GM12864 (cell line): ENCODE measurements at places on chromosomes 13 and 19.
A peak's percentile ranks its signal among the peaks of the same experiment; 100 is the strongest.

DNA sequence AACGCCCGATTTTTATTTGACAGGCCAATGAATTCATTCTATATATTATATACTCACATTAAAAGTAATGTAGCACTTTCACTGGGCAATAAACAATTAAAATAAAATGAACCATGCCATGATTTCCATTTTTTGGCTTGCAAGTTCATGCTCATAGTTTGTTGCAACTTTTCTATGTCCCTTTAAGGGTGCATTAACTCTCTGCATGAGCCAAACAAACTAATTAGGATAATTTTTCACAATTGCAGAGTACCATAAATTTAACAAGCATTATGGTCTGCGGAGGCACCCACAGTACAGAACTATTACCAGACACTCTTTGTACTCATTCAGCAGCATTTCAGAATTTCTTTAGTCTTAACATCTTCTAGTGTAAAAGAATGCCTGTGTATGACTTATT lies 1.4 kb downstream of the LHFPL6 start:
- no peak for DNase-seq

DNA sequence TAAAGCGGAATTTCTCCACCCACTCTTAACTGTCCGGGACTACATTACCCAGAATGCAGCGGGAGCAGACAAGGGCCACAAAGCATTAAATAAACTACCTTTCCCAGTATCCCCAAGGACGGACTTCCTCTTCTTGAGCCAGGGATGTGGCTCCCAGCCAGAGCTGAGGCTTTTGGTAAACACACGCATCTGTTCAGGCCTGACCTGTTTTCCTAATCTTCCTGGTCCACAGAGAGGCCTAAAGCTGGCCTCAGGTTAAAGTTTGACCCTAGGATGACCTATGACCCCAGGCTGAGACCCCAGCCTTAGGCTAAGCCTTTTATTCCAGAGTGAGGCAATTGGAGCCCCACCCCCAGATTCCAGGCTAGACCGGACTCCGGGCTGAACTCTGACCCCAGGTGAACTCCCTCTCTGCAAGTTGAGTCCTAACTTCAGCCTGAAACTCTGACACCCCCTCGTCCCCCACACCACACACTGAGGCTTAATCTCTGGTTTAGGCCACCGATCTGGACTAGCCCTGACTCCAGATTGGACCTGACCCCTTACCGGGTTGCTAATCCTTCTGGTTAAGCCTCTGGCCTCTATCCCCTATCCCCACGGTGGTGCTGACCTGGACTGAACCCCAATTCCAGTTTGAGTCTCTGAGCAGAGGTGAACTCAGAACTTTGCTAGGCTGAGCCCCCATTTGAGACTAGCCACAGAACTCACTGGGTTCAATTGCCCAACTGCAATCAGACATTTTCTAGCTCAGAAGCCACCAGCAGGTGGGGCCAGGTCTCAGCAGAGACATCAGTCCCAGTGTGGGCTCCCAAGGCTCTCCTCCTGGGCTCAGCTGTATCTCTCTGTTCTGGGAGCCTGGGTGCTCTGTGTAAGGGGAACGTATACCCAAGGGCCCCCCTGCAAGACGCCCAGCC lies 750 bp upstream of the GPR108 start:
- DNase-seq: peak; percentile 79

DNA sequence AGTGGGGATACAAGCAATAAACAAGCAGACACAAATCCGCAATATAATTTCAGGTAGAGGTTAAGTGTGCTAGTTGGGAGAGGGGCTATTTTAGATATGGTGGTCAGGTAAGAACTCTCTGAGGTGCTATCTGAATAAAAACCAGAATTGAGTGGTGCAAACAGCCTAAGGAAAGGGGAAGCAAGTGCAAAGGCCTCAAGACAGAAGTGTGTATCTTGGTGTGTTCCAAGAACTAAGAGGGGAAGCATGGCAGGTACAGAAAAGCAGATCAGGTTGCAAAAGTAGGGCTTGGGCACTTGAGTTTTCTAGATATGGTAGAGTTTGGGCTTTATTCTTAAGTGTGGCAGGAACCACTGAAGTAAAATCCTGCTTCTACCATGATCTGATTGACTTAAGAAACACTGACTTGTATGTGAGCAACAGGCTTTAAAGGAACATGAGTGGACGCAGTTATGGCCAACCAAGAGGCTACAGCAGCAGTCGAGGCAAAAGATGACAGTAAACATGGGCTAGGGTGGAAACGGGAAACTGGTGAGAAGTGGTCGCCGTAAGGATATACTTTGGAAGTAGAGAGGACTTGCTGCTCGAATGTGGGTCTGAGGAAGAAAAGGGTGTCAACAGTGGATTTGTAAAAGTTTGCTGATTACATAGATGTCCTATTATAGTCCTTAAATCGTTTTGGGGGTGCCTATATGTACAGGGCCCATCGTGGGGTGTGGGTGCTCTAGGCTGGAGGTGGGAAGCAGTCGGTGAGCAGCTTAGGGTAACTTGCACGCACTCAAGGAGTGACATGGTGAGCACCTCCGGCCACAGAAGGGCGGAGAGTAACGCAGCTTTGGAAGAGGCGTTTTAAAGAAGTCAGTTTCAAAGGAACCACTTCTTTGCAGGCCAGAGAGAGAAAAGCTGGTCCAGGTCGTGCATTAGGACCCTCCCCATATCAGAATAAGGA lies 677 bp downstream of the TGDS start:
- DNase-seq: no peak

- DNase-seq: no peak
Observed at GRCh38 chr13:71412231-71412630, 454.8 kb downstream of the DACH1 start.

DNA sequence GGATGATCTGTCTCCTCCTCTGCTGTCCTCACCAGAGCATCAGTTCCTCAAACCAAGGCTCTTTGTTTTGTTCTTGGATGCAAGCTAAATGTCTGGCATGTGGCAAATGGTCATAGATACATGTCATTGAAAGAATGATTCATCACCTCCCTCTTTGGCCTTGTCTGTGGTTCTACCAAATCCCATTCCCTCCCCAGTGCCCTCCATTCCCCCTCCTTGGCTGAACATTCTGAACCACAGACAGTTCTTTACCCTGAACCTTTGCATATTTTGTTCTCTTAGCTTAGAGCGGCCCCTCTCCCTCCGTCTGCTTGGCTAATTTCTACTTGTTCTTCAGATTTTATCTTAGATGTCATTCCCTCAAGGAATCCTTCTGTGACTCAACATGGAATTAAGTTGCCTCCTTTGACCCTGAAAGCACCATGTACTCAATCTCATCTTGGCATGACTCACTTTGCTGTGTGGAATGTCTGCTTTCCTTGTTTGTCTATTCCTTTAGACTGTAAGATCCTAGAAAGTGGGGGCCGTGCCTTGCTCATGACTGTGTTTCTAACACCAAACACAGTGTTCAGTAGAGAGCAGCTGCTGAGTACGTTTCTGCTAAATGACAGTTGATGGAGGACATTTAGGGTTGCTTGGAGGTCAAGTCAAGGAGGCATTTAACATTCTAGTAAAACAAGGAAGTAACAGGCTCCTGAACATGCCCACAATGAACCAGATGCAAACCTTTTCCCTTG lies 8.1 kb downstream of the ALOX5AP start:
- DNase-seq: no peak

GRCh38 chr13:97307882-97308624 lies 85.9 kb downstream of the MBNL2 start:
- no peak for DNase-seq

DNA sequence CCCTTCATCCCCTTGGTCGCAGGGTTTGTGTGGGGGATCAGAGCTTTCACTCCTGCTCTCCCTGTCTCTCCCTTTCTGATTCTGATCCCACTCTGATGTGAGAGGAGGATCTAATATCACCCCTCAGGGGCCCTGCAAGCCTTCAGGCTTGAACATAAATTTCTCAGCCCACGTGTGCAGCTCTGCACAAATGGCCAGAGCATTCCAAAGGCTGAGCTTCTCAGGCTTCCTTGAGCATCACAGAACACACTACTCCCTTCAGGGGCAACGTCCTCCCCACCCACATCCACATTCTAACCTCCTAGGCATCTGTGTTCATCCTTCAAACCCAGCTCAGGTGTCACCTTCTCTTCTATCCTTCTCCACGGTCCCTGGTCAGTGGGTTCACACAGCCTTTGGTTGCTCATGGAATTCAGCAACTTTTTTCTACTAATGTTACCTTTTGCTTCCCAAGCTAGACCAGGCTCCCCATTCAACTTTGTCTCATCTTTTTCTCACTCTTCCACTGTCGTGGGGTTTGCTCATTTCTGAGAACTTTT lies 24.4 kb upstream of the DOCK9 start:
- DNase-seq: no peak
